ENCODE measurements at places on chromosomes 1 and 21.

DNA sequence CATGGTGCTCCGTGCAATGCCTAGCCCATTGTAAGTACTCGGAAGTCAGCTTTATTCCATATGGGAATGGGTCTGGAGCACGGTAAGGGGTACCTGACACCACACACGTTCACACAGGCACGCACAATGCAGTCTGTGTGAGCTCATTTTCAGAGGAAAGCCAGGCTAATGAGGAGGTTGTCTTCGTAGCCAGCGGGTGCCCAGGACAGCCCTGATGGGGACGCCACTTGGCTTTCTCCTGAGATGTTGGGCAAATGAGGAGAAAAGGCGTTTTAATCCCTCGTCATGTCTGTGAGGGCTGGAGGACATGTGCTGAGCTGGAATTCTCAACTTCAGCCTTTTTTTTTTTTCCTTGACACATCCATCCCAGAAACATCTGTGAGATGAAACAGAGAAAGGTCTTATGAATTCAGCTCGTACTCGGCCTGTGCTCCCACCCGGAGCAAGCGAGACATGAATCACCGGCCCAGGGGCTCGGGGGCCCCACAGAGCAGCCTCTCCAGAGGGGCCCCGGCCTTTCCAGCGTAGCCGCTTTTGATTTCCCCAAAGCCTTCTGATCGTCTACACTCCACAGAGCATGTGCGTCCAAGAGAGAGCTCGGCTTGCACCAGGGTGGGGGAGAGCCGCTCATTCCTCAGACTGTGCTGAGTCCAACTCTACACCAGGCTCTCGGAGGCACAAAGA lies 125.1 kb downstream of the EPHB2 start:
- DNase-seq = no peak

- DNase-seq = no peak
Observed at GRCh38 chr1:159960721-159961381, 6.8 kb upstream of the SLAMF9 start.

GRCh38 chr1:116521186-116521585 lies 49.6 kb downstream of the CD58 start:
- DNase-seq = no peak

DNA sequence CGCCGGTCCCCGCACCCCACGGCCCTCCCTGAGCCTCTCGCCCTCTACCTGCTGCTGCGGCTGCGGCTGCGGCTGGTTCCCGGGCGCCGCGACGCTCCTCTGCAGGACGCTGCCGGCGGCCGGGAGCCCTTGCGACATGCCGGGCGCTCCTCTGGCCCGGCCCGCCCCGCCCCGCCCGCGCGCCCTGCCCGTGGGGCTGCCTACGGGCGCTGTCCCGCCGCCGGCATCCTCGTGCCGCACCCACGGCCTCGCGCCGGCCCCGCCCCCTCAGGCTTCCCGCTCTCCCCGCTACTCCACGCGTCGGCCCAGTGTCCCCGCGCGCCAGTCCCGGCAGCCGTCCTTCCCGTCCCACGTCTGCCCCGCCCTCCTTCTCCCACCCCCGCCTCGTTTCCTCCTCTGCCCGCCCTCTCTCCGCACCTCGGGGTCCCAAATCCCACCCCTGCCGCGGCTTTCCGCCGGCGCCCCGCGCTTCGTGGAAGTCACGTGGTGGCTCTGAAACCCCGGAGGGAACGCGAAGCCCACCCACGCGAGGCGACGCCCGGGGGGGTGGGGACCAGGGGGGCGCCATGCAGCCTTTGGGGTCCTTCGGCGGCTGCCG lies at the start of gene BATF3:
TSS of gene BATF3 (minus strand) at position 216 of the 598 bp plus-strand sequence. CDS start at position 138, 78 bp downstream.
- DNase-seq = peak; percentile 34

DNA sequence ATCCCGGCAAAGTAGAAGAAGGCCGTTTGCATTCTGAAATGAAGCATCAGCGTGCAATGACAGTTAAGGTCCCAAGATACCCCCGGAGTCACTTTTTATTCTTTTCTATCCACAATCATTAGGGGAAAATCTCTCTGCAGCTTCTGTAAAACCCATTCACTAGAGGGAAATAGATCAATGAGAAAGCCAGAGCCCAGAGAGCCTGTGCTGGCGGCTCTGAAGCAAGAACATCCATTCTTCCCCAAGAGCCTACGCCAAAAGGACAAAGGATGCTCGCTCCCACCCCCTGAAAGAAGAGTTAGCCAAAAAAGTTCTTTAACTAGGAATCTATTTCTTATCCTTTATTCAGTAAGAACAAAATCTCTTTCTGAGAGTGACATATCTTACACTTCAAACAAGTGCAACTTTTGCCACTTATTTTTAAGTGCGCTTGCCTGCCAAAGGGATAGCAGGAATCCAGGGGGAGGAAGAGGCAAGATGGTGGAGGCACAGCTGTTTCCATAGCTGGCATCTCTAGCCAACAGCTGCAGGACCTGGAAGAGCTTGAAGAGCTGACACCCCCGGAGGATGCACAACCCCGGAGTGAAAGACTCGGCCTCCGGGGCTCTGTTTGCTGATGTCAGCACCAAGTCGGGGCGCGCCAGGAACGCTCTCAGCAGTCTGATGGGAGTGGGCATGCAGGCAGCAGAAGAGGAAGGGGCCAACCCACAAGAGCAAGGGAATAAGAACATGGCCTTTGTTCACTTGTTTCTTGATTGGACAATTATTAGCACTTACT lies 68.7 kb downstream of the KCNN3 start:
- DNase-seq = no peak

GRCh38 chr1:57600424-57600823 lies 176.6 kb upstream of the DAB1 start:
- no peak for DNase-seq

GRCh38 chr1:3616861-3617260 lies 5.6 kb upstream of the MEGF6 start:
- no peak for DNase-seq

- DNase-seq = no peak
Observed at GRCh38 chr1:248800459-248800858, 25.3 kb downstream of the SH3BP5L start.

DNA sequence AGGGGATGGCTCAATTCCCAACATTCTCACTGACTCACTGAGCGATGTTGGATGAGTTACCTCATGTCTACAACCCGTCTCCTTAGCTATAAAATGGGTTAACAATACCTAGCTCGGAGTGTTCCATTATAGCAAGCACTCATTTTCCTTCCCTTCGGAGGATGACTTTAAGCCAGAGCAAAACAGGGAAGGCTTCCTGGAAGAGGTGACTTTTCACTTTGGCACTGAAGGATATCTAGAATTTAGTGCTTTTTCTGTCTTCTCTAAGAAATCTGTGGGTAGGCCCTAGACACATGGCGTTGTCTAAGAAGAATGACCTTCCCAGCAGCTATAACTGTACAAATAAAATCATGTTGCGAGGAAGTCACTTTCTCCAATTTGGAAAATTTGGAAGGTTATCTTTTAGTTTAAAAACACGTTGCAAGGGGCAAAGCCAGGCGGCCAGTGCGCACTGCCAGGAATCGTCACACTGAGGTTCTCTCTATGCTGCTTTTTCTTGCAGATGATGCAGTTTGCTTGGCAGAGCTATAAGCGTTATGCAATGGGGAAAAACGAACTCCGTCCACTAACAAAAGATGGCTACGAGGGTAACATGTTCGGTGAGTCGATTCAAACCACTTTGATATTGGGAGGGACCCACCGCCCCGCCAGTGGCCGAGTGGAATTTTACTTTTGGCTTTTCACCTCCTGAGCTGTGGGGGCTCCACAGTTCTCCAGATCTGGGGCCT lies 69.5 kb downstream of the MAN1C1 start:
- no peak for DNase-seq

DNA sequence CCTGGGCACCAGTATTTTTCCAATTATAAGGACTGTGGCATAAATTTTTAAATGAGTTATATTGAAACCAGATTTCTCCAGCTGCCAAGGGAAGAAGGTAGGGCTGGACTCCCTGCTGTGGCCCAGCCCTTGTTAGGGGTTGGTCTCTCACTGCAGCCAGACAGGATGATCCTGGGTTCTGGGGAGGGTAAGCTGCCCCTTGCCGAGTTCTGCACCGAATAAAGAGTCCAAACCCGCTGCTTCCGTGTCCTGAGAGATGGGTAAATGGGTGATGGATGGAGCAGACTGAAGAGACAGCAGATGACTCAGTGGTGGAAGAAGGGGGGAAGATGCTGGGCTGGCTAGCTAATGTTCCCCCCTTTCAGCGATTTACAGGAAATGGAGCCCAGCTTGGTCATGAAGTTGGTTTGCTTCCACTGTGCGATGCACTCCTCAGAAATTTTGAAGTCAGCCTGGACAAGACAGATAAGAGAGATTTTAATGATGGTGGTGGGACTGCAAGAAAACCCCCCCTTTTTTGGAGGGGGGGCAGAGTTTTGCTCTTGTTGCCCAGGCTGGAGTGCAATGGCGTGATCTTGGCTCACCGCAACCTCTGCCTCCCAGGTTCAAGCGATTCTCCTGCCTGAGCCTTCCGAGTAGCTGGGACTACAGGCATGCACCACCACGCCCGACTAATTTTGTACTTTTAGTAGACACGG lies 41.4 kb downstream of the YARS1 start:
- no peak for DNase-seq

- DNase-seq = no peak
Observed at GRCh38 chr1:61337441-61337951, 255.1 kb downstream of the NFIA start.

GRCh38 chr1:18666317-18666920 lies 35.8 kb downstream of the PAX7 start:
- DNase-seq = no peak

DNA sequence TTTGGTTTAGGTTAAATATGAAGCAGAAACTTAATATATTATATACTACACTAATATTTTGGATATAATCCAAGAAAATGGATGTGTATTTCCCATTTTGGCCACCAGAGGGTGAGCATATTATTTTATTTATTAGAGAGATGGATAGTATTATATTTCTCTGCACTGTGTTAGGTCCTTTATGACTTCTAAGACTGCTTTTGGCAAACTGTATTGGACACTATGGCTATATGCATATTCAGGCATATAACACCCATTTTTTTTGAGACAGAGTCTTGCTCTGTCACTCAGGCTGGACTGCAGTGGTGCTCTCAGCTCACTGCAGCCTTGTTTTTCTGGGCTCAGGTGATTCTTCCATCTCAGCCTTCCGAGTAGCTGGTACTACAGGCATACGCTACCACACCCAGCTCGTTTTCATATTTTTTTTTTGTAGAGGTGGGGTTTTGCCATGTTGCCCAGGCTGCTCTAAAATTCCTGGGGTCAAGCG lies 17.8 kb upstream of the PGM1 start:
- no peak for DNase-seq

DNA sequence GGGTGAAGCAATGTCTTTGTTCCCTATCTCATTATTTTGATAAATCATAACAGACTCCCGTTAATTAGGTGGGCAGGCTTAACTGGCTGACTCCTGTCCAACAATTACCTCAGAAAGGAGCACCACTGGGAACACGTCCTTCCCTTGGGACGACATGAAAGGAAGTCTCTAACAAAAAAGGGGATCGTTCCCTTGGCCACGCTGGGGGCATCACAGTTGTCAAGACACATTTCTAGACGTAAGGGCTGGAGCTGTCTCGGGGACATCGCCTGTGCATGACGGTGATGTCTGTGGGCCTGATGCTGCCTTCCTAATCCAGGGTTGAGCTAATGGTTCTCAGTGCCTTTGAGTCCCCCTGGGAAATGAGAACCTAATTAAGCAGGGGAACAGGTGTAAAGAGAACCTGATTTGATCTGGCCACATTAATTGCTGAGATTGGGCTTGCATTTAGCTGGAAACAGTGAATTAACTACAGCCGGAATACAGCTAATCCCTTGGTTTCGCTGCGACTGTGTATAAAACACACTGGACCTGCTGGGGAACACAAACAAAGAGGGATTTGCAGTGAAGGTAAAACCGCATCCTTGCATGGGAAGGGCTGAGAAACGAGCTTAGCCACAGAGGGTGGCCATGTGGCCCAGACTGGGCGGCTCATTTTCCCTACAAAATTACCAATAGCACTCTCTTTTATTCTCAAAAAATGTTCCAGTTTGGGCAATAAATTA lies 111.8 kb downstream of the MRPS6 start:
- DNase-seq = no peak

DNA sequence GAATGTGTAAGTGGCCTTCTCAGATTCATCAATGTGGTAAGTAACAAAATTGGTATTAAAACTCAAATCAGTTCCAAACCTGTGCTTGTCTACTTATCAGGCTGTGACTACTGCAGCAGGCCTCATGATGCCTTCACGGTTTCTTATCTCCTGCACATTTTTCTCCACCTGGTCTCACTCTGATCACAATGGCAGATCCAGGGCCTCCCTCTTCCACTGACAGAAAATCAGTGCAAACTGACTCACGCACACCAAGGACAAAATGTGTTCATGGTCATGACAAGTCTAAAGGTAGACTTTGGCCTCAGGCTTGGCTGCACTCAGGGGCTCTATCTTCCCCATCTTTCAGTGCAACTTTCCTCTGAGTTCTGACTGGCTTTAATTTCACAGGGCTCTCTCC lies 56.7 kb upstream of the ATP1A1 start:
- no peak for DNase-seq

DNA sequence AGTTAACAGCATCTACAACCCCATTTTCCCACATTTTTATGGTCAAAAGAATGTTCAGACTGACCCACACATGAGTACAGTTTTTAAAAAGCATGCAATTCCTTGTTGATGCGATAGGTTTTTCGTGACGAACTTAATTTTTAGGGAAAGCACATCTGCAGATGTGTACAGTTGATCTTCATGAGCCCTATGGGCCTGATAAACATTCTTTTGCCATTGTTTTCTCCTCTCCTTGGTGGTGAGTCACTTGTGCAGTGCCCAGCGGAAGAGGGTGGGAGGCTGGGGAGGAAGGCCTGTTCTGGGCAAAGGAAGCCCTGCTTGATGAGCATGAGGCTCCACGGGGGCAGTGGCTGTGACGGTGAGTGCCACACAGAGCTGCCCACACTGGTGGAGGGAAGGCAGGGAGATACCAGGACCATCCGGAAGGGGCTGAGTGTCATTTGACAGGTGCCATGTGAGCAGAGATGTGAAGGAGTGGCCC lies 5.3 kb downstream of the ARF1 start:
- DNase-seq = no peak
